Thyroid gland (tissue), 4 donors: ENCODE measurements at places on chromosomes 6 and 20. TPM values are rescaled to one million over a fixed set of nuclear protein-coding genes. Genes with fewer than 3 reads are reported as not detected.

Gene SLC17A1
- not detected for total RNA-seq

Gene KHDC1L
- not detected for total RNA-seq

Gene PTPRT
- 0.15 TPM for total RNA-seq

Gene IRAK1BP1
- total RNA-seq: 13.3 TPM

GRCh38 chr20:46169245-46170171, 51.4 kb downstream of the CD40 start:
- no peak overlapping the region for H3K4me3 ChIP-seq
- no peak overlapping the region for H3K27ac ChIP-seq
- H3K36me3 ChIP-seq: no peaks in the 10 kb centered on the region

GRCh38 chr6:108585359-108585758, 24.6 kb downstream of the FOXO3 start:
- H3K27me3 ChIP-seq: no peaks in the 10 kb centered on the region
- no peak for DNase-seq
- no peaks in the 10 kb centered on the region for H3K36me3 ChIP-seq
- peaks cover 90% of the 10 kb centered on the region for H3K4me1 ChIP-seq
- peak overlapping the region; percentile 49 for H3K27ac ChIP-seq
